ENCODE measurements at places on chromosomes 16 and 17.

GRCh38 chr17:61427567-61427966 lies 24.7 kb upstream of the TBX4 start:
- no peak for DNase-seq

DNA sequence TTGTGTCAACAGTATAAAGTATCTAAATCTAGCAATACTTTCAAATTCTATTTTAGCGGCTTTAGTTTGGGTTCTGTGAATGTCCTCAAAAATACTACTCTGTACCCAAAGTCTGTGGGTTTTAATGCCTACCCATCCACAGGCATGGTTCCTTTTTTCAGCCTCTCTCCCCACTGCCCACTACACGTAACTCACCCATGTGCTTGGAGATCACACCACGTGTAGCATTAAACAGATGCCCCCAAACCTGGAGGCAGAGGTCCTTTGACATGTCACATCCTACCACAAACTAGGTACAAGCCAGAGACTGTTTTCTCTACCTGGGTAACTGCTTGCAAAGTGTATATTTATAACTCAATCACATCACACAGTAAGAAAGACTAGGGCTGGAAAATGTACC lies 5.4 kb downstream of the DYNC1LI2 start:
- no peak for DNase-seq

DNA sequence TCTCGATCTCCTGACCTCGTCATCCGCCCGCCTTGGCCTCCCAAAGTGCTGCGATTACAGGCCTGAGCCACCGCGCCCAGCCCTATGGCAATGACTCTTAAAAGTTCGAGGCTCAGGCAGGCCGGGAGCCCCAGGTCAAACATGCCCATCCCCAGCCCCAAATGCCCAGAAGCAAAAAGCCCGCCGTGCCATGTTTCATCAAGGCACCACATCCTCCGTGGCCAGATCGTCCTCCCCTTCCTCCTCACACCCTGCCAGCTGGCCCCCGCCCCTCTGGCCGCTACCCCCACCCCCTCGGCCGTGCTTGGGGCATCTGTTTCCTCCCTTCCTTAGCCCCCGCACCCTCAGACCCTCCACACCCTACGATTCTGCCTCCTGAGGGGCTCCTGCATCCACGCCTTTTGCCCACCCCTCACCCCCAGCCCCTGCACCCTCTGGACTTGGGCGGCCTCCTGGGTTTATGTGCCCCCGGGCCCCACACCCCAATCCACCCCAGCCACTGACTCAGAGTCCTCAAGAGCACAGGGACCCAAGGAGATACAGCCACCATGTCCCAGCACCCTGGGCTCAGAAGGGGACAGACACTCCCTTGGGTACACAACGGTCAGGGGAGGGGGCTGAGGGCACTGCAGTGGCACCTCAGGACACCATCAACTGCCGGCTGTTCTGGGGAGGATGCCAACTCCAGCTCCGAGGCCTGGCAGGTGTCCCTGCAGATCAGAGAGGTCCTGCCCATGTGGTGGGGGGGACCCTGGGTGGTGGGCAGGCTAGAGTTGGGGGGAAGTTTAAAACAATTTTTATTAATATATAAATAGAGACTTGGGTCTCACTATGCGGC lies 7.1 kb downstream of the CTRB1 start:
- DNase-seq, result no peak

DNA sequence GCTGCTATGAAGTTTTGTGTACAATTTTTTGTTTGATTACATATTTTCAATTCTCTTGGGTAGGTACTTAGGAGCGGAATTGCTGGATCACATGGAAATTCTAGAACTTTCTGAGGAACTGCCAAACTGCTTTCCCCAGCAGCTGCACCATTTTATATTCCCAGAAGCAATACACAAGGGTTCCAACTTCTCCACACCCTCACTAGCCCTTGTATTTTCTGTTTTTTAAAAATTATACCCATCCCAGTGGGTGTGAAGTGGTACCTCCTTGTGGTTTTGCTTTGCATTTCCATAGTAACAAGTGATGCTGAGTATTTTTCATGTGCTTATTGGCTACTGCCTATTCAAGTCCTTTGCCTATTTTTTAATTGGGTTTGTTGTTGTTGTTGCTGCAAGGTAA lies 20.9 kb downstream of the NACA2 start:
- no peak for DNase-seq

GRCh38 chr17:71802663-71803062 lies 318.2 kb upstream of the SOX9 start:
- no peak for DNase-seq

- no peak for DNase-seq
Observed at GRCh38 chr16:25434064-25434463, 176.4 kb upstream of the ZKSCAN2 start.

- DNase-seq, result no peak
Observed at GRCh38 chr17:75231741-75232464, 26.4 kb downstream of the NUP85 start.
